ENCODE measurements at places on chromosomes 2 and 18.

DNA sequence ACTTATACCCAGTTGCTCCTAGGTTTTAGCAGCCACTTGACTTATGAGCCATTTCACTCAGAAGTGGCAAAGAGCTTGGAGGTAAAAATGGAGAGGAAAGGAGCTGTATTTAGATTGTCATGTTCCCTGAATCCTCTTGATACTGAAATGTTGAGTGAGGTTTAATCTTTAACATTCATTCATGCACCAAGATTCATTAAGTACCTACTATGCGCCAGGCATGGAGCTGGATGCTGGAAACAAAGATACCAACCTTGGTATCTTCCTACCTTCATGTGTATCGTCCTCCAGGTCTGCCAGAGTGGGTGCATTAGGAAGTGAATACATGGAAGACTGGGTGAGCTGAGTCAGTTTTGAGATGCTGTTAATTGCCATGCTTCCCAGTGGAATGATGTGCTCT lies 23.7 kb downstream of the TPGS2 start:
- no peak for DNase-seq

- DNase-seq: no peak
Measured at GRCh38 chr2:227025510-227025909, 138.5 kb downstream of the COL4A4 start.

DNA sequence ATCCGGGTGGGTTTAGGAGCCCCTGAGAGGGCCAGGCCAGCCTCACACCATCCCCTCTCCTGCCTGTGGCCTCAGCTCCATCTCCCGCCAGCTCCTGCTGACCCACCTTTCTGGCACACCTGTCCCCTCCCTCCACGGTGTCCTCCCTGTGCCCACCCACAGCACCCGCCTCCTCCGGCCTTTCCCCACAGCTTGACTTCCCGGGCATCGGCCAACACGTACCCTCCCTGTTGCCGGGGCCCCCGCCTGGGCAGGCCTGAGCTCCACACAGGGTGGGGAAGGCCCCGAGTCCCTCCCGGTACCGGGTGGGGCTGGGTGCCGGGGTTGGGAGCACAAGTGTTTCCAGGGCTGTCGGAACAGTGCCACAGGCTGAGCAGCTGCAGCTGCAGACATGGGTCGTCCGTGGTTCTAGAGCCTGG lies 6.5 kb downstream of the GPC1 start:
- no peak for DNase-seq

GRCh38 chr2:230742781-230743180 lies 30.1 kb downstream of the CAB39 start:
- DNase-seq: no peak

- DNase-seq: no peak
Measured at GRCh38 chr2:216735086-216735485, 39.7 kb upstream of the IGFBP5 start.

GRCh38 chr2:184261818-184262217 lies 336.5 kb upstream of the ZNF804A start:
- DNase-seq: no peak
